Eye (tissue), 1 donor: ENCODE measurements at places on chromosomes 4 and X.

DNA sequence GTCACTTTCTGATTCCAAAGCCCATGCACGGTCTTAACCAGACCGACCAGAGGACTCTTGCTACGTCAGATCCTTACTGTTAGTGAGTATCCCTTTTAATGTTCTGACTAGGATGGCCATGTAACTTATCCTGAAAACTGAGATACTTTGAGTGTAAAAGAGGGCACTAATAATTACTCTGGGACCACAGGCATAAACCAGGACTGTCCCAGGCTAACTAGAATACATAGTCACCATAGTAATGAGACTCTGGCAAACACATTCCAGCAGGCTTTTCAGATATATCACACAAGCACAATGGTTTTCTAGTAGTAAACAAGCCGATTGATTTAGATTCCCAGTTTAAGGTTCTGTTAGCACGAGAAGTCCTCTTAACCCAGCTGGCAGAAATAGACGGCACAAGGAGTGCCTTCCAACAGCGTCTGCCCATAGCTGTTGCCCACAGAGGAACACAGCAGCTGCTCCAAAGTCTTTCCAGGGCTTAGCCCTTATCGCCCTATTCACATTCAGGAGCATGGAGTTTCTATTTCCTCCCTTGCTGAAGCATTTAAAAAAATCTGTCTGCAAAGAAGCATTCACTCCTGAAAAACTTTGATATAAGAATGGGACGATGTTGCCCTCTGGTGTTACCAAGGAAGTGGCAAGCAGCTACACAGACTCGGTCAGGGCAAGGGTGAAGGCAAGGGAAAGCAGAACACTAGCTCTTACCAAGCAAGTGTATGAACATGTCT is 92.4 kb downstream of the CXCL13 start:
- peak; percentile 44 for DNase-seq

DNA sequence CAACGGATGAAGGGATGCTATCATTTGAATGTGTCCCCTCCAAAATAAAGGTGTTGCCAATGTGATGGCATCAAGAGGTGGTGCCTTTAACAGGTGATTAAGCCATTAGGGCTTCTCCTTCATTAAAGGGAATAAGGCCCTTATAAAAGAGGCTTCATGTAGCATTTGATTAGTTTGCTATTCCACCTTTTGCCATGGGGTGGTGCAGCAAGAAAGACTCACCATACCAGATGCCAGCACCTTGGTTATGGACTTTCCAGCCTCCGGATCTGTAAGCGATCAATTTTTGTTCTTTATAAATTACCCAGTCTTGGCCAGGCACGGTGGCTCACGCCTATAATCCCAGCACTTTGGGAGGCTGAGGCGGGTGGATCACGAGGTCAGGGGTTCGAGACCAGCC is 7.9 kb upstream of the SLC25A43 start:
- DNase-seq: no peak

DNA sequence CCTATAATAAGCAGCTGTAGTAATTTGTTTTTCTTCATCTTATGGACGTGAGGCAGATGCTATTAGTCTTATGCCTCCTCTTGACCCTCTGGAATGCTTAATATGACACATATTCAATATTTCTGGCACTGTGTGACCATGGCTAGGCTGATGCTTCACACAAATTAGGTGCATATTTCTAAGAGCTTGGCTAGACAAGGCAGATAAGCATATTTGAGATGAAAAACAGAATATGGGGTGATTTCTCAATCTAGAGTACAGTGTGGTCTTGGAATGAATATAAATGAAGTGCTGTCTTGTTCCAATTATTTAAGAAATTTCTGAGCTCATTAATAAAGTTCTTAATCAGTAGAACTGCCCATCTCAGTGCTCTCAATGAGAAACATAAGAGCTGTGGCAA is 156.2 kb downstream of the NPNT start:
- no peak for DNase-seq

- no peak for DNase-seq
These were observed 1680.8 kb upstream of the AGA start for GRCh38 chr4:179123084-179123483.

- peak; percentile 18 for DNase-seq
These were observed 89.0 kb downstream of the GLRA2 start for GRCh38 chrX:14618177-14618965.

DNA sequence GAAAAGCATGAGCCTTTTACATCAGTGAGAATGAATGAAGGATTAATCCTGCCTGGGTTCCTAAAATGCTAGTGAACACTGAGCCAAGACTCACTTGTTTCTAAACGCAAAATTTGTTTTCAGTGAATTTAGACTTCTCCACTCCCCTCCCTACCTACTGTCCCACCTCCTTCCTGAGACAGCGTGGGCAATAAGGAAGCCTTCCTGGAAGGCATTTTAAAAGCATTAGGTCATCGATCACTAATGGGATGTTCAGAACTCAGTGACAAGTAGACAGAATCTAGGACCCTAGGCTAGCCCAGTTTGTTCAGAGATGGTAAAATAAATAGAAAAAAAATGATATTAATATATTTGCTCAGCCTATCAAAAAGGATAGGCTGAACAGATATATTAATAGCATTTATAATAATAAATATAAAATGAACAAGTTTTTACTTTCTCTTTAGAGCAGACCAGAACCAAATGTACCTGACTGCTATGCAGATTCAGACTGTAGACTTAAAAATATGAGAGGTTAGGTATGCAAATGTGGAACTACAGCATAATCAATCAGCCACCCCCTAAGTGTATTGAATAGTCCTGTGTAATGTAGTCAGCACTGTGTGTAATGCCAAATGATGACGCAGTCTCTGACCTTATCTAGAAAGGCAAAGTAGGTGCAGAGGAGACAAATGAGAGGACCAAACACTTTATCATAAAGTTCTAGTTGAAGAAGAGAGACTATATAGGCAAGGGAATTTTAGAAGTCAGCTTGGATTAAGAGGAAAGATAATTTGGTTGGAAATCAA is 331.1 kb downstream of the GPAT3 start:
- DNase-seq: no peak

- DNase-seq: no peak
These were observed 20.6 kb downstream of the RTL5 start for GRCh38 chrX:72110876-72111708.

DNA sequence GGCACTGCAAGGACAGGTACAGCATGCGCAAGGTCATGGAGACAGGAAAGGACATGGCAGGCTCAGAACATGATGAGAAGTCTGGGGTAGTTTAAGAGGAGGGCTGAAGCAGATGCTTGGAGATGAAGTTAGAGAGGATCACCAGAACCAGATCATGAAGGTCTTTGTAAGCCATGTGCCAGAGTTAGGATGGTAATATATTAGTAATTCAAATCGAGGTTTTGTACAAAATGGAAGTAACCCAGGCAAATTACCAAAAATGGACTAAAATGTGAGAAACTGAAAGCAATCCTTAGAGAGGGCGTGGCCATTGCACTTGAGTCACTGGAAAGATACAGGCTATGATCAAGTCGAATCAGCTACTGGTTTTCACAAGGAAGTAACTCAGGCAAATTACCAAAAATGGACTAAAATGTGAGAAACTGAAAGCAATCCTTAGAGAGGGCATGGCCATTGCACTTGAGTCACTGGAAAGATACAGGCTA is 13.5 kb downstream of the RXFP1 start:
- no peak for DNase-seq

DNA sequence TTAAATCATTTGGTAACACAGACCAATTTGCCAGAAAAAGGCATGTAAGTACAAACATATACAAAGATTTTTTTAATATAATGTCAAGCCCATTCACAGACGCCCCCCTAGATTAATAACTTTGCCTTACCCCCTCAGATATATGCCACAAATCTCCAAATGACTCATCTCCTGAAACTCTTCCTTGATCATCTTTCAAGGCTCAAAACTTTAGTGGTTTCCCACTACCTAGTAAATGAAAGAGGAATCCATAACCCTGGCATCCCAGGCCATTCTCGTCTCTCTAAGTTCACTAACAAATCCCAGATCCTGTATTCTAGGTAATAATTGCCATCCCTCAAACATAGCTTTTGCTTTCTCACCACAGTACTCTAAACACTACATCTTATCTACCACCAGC is 61.9 kb downstream of the PRSS12 start:
- no peak for DNase-seq

- no peak for DNase-seq
These were observed 126.1 kb downstream of the PTTG2 start for GRCh38 chr4:38086151-38086848.

GRCh38 chr4:108369035-108369655 is 200.4 kb upstream of the LEF1 start:
- DNase-seq: no peak
